Stimulated activated effector memory CD8-positive, alpha-beta T cell treated with anti-CD3 and anti-CD28 coated beads, Interleukin-12 subunit alpha, Interleukin-12 subunit beta, amount 100 ng/mL, for 72 hours (primary cell): ENCODE measurements at places on chromosomes 1 and 21.

DNA sequence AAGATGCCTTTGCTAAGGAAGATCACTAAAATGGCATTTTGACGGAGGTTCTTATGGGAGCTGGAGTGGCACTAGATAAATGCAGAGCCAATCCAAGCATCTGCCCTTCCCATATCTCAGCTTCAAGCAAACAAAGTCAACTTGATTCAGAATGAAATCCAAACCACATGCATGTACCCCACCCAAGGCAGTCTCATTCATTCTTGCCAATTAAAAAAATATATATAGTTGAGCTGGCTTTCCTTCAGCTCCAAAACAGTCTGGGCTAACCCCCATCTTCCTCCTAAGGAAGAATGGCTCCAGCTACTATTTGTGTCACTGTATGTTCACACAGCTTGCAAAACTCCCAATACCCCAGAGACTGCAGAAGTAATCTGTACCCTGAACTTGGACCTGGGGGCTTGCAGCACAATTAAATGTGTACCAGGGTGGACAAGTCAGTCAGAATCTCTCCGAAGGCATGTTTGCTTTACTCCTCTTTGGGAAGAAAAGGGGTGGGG lies 35.4 kb downstream of the GPR3 start:
- DNase-seq: no peak

DNA sequence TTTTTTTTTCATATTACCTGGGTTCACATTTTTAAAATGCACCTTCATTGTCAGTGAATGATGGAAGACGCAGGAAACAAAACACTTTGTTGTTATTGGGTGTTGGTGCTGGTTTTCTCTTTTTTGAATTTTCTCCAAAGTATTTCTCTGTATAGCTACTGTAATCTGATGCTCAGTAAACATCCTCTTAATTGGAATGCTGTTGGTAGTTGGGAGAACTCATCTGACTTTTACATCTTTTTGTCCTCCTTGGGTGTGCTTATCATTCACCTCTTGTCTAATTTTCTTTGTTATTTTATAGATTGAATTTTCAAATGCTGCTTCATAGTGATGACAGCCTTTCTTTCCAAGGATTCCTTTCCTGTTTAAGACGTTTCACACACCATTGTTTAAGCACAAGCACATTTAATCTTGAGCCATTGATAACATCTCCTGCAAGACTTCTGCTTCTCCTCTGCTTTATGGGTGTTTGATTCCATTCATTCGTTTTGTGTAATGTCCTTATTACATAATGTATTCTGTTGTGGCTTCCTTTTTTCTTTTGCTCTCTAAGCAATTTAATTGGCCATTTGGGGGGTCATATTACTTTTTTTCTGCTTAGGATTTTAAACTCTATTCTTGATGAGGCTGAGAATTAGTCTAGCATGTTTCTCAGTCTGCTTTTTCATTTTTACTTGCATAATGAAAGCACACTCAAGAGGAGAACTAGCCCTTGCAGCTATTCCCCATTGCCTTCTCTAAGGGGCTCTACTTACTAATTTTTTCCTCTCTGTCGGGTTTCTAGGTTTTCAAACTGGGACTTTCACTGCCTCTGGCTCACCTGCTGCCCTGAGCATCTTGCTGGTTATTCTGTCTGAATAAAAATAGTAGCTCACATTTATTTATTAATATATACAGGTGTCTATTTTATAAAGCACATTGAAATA lies 42.0 kb upstream of the CD34 start:
- DNase-seq: no peak

- no peak for DNase-seq
Observed at GRCh38 chr1:5975133-5975880, 16.9 kb downstream of the NPHP4 start.

DNA sequence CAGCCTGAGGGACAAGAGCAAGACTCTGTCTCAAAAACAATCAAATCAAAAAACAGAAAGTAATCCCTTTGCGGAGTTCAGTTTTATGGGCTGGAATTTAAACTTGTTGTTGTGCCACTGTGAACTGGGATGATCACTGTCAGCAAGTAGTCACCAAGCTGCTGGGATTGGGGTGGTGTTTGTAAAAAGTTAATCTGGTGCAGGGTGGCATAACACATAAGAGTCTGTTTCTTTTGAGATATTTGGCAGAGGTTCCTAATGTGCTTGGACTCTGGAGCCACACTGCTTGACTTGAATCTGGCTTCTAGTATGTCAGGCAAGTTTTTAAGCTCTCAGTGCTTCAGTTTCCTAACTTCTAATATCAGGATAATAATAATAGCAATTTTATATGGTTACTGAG lies 6.6 kb downstream of the CLIC4 start:
- no peak for DNase-seq

DNA sequence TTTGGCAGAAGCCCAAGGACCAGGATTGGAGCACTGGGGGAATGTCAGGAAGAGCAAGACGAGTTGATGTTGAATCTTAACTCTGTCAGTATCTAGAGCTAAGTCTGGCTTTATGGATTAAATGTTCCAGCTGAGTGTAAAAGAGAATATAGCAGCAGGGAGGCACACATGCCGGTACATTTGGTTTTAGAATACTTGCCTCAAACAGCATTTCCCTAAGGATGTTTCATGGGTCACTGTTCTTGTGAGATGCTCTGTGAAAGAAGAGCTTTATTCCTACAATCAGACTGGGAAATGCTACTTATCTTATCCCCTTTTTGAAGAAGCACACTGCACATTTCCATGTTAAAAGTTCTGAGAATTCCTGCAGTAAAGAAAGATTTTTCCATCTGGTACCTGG lies 440.3 kb upstream of the B3GALT2 start:
- no peak for DNase-seq

- DNase-seq: no peak
Observed at GRCh38 chr1:223216531-223217205, 73.6 kb upstream of the TLR5 start.

- no peak for DNase-seq
Observed at GRCh38 chr1:6889875-6890480, 104.7 kb downstream of the CAMTA1 start.

DNA sequence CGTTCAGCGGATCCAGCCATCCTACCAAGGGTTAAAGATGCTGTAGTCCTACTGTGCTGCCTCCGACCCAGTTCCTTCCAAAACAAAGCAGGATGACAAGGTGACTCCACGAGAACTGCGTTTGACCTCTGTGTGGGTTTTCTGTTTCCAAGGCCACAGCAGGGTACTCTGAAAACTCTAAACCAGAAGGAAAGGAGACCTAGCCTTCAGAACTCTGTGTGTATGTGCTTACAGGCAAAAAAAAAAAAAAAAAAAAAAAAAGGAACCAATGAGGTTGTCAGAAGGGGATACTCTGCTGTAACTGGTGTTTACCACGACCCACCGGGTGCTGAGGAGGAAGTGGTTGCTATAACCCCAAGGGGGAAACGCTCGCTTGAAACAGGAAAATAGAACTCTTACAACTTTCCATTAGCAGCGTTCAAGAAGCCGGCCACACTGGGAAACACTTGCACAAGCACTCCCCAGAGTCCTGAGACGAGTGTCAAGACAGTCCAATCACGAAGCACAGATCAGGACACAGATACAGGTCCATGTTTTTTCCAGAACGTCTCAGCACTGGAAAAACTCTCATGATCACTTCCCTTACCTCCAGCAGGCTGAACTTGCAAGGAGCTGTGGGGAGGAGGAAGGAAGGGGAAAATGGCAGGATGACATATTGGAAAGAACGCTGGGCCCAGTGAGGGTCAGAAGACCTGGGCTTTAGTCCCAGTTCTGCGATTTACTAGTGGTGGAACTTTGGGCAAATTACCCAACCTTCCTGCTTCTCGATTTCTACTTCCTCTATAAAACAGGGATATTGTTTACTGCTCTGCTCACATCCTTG lies 64.0 kb downstream of the ITPKB start:
- DNase-seq: peak; percentile 83

- DNase-seq: no peak
Observed at GRCh38 chr1:171434717-171435346, 50.5 kb upstream of the PRRC2C start.

DNA sequence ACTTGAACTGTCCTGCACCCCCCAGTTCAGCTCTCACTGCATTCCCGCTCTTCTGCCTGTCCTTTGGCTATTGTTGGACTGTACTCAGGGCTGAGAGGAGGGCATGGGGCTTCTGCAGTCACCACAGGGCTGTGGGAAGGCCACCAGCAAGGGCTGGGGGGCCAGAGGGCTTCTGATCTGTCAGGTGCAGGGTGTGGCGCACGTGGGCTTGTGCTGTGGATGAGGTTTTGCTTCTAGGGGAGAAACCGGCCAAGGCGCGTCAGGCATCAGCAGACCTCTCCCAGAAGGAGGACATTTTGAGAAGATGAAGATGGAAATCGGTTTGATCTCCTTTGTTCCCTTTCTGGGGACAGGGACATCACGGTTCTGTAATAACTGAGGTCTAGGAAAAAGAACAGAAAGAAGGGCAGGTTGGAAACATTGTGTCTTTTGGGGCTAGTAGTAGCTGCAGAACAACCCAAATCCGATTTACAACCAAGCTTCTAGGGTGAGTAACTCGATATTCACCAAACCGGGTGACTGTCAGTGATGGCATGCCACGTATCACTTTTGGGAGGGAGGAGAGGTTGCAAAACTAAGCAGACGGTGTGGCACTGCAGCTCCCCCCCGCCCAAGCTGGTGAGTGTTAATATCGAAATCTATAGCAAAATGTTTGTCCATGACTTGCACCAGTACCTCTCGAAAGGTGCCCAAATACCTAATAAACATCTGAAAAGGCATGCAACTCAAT lies 40.9 kb downstream of the AGPAT3 start:
- DNase-seq: no peak

DNA sequence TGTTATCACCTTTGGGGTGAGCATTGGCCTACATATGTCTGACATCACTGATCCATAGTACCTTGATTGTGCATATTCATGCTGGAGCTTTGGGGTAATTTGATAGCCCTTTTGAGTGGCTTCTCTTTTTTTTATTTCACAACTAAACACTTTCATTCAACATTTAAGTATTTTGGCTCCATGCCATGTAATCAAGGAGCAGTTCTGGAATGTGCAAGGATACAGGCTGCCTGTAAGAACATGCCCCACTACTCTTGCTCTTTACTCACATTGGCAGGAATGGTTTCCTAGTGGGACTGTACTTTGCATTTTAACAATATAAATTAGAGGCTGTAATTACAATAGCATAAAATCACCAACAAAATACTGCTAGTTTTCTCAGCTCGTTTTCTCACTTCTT lies 300.7 kb upstream of the SPAG17 start:
- DNase-seq: no peak

- no peak for DNase-seq
Observed at GRCh38 chr1:89905395-89906058, 84.7 kb downstream of the LRRC8D start.

DNA sequence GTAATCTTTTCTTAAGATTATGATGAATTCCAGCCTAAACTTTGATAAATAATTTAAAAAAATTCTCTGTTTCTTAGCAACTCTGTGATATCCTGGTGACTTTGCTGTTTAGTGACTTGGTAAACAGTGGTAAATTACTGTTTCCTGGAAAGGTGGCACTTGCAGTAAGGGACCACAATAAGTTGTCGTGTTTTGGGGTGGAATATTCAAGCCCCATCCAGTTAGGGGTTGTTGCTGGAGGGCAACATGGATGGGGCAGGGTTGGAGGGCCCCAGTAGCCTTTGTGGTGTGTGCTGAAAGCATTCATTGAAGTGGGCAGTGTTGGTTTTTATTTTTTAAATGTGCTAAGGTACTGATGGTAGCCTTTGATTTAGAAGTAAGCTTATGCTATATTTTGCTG lies 30.3 kb downstream of the PRDM2 start:
- DNase-seq: no peak

- no peak for DNase-seq
Observed at GRCh38 chr1:4778056-4778455, 123.6 kb downstream of the AJAP1 start.

DNA sequence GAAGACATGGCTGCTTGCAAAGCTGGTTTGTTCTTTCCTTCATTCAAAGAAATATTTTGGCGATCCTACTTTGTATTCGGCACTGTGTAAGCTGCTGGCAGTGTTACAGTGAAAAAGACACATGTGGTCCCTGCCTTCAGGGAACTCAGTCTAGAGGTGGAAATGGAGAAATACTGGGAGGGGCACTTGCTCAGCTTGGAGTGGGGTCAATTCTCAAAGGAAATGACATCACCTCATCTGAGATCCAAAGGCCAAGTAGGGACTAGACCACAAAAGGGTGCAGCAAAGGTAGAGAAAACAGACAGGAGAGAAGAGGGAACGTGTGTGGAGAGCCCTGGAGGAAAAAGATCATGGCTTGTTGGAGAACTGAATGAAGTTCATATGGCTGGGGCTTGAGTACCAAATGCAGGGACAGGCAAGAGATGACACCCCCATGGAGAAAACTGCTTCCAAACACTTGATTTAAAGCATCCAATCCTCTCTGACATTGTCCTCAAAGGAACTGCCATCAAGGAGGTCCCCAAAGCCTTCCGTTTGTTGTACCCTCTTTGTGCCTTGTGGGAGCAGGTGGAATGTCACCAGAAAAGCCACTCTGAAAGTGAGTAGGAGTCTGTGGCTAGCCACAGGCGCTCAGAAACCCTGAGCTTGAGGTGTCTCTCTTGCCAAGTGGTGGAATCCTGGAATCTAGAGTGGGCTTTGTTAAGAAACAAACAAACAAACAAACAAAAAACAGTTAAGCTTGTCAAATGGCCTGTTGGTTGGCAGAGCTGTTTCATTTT lies 48.3 kb upstream of the TDRD10 start:
- no peak for DNase-seq

DNA sequence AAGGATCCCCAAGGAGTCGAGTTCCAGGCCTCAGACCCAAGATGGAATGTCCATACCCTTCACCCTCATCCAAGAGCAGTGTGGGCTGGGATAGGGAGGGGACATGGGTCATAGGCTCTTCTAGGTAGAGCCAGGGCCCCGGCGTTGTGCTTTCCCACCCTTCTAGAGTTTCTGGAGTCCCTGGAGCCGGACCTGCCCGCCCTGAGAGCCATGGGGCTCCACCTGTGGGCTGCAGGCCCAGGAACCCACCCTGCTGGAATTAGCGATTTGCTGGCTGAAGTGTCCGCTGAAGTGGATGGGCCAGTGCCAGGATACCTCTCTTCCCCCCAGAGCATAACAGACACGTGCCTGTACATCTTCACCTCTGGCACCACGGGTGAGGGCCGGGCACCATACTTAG lies 1.1 kb downstream of the SLC27A3 start:
- no peak for DNase-seq

DNA sequence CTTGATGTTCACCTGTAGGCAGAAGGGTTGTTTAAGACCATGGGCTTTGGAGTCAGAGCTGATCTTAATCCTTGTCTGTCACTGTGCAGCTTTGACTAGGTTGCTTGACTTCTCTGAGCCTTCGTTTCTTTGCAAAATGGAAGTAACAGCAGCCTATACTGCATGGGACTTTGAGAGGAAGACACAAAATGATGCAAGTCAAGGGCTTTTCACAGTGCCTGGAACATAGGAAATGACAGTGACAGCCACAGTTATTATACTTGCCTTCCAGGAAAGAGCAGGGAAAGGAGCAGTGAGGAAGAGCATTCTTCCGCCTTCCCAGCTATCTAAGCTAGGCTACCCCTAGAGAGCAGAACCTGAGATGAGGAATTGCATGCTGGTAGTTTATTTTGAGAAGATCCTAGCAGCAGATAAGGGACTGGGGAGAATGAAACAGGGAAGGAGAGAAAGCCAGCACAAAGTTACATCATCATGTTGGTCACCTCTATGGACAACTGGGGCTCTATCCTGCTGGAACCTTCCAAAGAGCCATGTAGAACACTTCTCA lies 3.1 kb downstream of the CSF3R start:
- no peak for DNase-seq

- no peak for DNase-seq
Observed at GRCh38 chr21:45114475-45114874, 40.1 kb downstream of the ADARB1 start.
